ENCODE measurements at places on chromosomes 3 and 15.

DNA sequence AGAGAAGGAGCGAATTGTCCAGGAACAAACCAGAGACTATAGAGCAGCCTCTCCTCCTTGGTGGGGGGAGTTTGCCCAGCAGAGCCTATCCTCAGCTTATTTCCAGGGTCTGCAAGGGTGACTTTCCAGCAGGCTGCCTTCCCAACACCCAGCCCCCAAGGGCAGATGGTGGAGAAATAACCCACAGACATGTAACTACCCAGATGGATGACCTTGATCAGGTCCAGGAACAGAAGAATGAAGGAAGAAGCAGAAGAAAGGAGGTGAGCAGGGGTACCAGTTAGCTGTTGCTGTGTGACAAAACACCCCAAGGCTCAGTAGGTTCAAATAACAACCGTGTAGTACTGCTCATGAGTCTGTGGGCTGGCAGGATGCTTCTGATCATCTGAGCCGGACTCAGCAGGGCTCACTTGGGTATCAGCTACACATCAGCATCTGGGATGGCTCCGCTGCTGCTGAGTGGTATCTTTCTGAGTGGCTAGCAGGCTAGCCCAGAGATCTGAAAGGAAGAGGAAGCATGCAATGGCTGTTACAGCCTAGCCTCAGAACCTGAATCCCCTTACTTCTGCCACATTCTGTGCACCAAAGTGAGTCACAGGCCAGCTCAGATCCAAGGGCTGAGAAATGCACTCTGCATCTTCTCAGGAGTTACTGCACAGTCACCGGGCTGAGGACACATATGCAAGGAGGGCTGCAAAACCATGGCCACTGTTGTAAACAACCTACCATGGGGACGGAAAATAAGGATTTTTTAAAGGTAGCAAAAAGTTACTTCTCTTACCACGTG, 22.2 kb upstream of the TXNRD3 start:
- no peak for DNase-seq

DNA sequence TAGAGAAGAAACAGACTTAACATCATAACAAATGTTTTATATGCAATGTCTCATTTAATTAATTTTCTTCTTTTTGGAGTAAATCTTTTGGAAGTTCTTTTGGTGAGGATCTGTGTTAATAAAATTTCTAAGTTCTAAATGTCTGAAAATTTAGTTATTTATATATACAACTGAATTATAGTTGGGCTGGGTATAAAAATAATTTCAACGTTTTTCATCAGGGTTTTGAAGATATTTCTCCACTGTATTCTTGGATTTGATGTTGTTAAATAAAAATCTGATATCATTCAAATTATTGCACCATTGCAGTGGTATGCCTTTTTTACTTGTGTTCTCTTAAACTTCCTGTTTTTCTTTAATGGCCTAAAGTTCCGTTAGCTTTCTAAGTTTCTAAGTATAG, 26.9 kb upstream of the SOX14 start:
- no peak for DNase-seq

- DNase-seq: no peak
These were observed 1035.3 kb upstream of the GBE1 start for GRCh38 chr3:82796765-82797164.

- DNase-seq: no peak
These were observed 5.7 kb upstream of the FBLN2 start for GRCh38 chr3:13543253-13543652.

DNA sequence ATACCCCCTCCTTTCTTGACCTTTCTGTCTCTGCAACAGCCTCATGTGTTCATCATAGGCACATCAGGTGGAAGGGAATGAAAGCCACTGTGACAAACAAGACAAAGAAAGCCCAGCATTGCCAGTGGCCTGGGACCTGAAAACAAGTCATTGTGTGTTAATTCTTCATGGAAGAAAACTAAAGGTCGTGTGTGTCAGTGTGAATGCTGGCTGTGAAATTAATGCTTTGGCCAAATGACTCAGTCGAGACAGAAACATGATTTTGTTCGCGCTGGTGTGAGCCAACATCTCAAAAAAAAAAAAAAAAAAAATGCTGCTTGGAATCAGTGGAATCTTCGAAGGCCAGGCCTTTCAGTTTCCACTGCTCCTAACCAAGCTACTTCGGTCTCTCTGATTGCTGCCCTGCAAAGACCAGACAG, 386.5 kb upstream of the PROK2 start:
- no peak for DNase-seq

DNA sequence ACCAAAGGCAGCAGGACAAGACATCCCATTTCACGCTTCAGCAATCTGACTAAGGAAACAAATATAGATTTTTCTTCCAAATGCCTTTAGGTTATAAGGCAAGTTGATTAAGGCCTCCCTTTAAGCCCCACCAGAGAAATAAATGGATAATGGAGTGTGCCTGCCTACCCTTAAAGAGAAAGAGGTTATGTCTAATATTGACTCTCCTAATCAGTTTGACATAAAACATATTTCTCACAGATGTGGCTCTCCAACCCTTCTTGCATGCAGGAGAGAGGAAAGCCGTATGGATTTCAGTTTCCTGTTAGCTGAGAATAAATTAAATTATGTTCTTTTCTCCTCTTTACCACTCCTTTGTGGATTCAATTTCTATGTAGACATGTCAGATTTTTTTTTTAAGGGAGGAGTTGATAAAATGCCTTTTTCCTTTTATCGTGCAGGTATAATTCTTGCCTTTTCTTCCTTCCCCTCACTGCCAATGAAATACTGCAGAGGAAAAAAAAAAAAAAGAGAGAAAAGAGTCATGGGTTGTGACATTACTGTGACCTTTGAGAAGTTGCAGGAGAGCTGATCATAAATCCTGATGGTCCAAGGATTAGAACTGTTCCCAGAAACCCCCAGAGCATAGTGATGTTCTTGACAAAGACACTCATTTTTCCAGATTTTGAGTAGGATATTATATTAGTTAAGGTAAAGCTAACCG, 355.3 kb upstream of the SLCO3A1 start:
- DNase-seq: no peak

GRCh38 chr3:169939751-169940150, 26.9 kb upstream of the SEC62 start:
- DNase-seq: no peak

DNA sequence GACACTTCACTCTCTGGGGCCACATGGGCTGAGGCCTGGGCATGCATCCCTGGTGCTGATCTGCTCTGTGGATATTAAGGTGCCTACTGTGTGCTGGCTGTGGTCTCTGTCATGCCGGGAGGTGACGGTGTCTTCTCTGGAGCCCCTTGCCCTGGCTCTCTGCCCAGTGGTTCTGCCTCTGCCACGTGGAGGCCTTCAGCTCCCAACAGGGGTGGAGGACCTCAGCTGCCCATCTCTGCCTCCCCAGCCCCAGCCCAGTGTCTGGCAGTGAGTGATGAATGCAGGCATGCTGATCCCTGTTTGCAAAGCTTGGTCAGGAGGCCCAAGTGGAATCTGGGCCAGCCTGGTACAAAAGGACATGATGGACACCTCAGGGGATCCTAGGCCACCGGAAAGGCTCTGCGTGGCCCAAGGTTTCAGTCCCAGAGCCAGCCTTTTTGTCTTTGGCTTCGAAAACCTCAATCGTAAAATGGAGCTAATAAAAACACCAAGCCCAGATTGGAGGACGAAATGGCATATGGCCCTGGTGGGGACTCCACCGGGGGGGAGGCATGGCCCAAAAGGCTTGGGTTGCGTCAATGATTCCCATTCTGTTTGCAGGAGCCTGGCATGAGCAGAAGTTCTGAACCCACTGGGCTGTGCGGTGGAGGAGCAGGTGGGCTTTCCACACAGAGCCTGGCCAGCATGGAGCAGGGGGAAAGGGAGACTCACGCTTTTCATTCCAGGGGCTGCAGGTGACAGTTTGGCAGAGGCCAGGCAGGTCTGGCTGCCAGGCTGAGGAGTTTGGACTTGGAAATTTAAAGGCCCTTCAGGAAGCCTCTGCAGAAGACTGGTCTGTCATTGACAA, 54.7 kb upstream of the KLF13 start:
- no peak for DNase-seq

DNA sequence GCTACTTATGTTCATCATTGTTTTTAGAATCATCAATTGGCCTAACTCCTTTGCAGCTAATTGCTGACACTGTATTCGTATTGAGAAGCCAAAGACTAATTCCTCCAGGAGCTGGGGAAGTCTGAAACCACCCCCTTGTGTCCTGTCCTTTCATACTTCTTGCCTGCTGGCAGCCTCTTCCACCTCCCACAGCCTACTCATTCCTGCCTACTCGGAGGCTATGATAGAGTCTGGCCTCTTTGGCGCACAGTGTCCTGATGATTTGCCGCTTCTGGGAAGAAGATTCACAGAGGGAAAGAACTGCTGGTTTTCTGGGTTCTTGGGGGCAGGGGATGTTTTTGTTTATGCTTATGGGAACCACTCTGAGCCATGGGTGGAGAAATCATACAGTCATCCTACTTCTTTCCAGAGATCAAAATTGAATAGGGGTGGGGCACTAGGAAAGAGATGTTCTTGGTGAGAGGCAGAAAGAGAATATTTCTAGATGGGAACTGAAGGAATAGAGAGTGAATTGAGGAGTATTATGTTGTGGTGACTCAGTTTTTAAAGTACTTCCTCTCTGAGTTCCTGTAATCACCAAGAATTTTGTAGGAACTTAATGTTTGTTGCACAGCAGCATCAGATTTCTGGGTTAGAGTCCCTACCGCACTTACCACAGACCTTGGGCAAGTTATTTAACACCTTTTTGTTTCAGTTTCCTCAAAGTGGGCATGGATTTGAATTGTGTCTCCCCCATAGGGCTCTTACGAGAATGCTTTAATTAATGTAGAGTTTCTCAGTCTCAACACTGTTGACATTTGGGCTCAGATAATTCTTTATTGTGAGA, 22.1 kb upstream of the SCAANT1 start:
- DNase-seq: peak; percentile 28

- no peak for DNase-seq
These were observed 25.9 kb downstream of the TRIM71 start for GRCh38 chr3:32843510-32844321.

DNA sequence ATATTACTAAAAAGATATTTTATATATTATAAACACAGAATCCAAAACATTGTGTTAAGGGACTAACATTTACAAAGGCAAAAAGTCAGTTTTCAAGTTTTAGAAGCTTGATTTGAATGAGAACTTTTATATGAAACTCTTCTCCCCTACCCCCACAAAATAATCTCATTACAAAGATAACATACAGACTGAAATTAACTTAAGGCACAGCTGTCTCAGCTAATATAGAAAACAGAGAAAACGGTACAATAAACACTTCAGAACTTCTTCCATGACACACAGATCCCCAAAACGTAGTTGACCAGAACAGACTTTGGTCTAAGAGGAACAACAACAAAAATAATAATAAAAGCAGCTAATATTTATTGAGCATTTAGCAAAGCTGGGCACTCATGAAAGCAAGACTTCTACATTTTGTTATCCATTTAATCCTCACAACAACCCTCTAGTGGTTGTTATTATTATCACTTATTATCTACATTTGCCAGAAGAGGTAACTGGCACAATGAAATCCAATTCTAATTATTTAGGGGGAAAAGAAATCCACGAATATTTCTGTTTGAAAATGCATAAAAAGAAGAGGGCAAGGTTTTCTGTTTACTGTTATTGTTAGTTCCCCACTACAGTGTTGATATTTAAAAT, 68.1 kb downstream of the PFN2 start:
- DNase-seq: no peak

- DNase-seq: no peak
These were observed 17.0 kb downstream of the MAGI1 start for GRCh38 chr3:66021731-66022131.

DNA sequence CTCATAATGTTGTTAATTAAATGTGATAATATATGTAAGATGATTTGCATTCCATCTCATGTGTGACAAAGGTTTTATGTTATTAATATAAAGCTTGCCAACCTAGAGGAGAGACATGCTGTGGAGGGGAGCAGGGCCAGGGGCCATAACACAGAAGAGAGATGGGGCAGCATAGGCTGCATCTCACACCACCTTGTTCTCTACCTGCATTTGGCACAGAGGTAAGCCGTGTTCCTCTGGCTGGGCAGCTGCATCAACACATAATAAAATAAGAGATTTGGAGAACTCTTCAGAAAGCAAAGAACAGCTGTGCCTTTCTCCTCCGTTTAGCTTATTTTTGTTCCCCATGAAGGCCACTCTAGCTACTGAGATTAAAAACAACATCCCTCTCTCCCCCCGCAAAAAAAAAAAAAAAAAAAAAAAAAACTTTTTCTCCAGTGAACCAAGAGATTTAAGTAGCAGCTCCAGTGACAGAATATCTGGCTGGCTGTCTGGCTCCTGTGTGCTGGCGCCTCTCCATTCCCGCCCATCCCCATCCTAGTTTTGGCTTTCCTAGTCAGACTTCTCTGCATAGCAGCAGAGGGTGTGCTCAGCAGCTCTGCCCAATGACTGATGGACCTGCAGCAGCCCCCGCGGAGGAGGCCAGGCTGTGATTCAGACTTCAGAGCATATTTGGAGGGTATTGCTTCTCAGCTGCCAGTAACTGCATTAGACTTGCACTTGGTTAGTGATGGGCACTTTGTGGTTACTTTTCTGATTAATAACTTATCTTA, 52.2 kb upstream of the STXBP5L start:
- DNase-seq: no peak

GRCh38 chr3:109155828-109156227, 19.3 kb downstream of the C3orf85 start:
- DNase-seq: no peak

- no peak for DNase-seq
These were observed 536.0 kb upstream of the TBL1XR1 start for GRCh38 chr3:177733233-177733632.

- DNase-seq: no peak
These were observed 487.2 kb upstream of the FRG2C start for GRCh38 chr3:75176937-75177336.

DNA sequence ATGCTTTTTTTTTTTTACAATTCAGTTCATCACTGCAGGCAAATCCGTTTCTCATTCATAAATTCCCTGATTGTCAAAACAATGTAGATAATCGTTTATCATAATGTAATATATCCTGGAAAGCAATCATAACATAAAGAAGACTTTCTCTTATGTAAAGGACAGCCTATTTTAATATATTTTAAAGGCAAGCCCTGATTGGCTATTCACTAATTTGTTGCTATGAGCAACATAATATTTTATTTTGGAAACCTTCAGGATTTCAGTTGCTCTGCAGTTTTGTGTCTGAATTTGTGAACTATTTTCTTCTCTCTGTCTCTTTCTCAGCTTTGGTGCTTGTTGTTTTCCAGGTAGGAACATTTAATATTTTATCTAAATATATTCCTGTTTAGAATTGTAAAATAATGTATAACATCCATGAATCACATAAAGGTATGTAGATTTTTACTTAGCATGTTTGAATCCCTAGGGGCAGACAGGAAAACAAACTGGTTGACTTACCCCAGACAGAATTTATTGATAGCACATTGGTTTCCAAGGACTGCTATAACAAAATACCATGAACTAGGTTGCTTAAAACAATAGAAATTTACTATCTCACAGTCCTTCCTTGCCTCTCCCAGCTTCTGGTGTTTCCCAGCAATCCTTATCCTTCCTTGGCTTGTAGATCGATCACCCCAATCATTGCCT, 253.5 kb downstream of the CDIN1 start:
- DNase-seq: no peak

GRCh38 chr3:117263745-117264144, 554.2 kb downstream of the TUSC7 start:
- DNase-seq: no peak
